ENCODE measurements at places on chromosomes 16 and 17.

DNA sequence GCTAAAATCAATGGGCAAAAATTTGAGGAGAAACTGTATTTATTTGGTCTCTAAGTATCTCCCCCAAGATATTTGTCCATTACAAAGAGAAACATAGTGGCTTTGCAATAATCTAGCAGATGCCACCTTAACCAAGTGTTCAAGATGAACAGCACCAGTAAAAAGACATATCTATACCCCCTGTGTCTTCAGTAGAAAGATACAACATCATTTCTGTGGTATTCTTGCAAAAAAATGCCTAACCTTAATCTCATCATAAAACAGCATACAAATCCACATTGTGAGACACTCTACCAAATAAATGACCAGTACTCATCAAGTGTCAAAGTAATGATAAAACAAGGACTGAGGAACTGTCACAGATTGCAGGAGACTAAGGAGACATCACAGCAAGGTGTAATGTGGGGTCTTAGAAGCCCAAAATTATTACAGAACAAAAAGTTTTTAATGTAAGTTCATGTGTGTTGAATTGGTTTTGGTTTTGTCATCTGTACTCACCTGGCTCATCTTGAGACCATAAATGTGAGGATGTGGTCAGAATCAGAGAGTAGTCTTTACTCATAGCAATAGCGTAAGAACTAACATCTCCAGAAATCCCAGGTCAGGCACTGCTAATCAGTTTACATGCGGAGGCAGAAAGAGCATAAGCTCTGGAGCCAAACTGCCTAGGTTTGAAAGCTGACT, 77.2 kb downstream of the AATF start:
- DNase-seq, result no peak

GRCh38 chr17:4940555-4941318, 669 bp downstream of the RNF167 start:
- DNase-seq, result no peak

DNA sequence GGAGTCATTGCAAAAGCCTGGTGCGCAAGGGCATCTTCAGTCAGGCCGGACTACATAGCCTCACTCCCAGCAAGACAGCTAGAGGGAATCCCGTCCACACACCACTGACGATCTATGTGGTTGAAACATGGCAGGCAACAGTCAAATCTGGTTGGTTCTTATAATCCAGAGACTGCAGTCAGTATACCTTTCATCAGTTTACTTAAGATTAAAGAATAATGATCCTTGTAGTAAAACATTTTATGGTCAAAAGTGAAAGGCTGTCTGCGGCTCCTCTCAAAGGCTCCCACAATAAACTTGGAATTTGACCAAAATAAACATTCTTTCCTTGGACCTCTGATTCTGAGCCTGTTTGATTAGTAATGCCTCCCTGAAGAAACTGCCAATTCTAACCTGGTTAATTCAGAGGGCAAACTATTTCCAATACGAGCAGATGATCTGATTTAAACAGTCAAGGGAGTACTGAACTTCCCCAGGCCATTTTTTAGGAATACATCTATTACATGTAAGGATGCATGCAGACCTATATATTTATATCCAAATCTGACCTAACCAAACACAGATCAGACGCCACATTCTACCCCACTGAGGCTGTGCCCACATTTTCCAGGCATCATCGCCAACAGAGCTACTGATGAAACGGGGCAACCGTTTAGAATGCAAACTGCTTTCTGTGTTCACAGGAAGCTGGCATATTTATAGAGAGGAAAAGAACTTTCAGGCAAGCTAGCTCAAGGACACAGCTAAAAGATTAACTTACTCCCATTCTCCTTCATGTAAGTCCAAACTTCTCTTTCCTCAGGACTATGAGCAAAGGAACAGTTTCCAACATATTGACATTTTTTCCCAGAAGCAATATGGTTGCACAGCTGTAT, 15.3 kb upstream of the TXNDC11 start:
- DNase-seq, result no peak

DNA sequence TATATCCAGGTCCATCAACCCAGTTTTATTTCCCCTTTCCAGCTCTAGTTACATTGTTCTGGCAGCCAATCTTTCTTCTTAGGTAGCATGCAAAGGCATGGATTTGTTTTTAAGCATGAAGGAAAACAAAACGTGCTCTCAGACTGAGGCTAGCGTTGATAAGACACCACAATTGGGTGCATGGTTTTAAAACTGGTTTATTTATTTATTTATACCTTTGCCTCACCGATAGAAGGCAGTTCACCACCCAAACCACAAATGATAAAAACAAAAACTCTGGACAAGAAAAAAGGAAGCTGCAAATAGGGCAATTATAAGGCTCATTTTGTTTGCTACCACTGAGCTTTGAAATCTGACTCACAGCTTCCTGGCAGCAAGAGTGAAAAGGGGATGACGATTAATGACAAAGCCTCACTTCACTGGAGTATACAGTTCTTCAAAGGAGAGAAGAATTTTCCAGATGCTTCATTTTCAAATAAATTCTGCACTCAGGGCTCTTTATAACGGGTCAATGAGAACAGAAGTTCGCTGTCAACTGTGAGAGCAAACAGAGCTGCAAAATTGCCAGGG, 278.4 kb upstream of the IRX5 start:
- DNase-seq, result no peak

GRCh38 chr17:27336184-27336583, 42.3 kb downstream of the WSB1 start:
- no peak for DNase-seq

DNA sequence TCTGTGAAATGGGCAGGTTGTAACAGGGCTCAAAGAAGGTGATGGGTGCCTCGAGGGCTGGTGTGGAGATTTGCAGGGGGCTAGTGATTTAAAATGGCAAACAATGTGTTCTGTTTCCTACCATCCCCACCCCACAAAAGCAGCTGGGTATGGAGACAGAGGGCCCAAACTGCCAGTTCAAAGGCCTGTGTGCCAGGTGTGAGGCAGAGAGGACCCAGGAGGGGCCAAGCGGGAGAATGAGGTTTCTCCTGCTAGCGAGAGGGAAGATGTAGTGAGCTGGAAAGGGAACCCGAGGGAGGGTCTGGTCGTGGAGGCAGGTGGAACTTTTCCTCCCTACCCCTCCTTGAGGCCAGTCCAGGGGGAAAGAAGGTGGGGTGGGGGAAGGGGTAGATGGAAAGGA, 39.4 kb downstream of the LAT start:
- DNase-seq, result no peak

GRCh38 chr17:55731586-55732250, 9.1 kb upstream of the TMEM100 start:
- DNase-seq, result no peak
